ENCODE measurements at places on chromosomes 3 and 15. TPM values are rescaled to one million over a fixed set of nuclear protein-coding genes. Genes with fewer than 3 reads are reported as not detected.

Gene CLDN1
- polyA plus RNA-seq = 1.3 TPM

Gene ADCY5
- 8.4 TPM for polyA plus RNA-seq

Gene CEMIP
- 0.04 TPM for polyA plus RNA-seq

Gene TP63
- polyA plus RNA-seq = not detected

Gene SOX14
- polyA plus RNA-seq = not detected

Gene GXYLT2
- 0.16 TPM for polyA plus RNA-seq

Gene RETNLB
- not detected for polyA plus RNA-seq

Gene HDC
- 6.0 TPM for polyA plus RNA-seq

Gene BSN
- 2.0 TPM for polyA plus RNA-seq

Gene SCAANT1
- polyA plus RNA-seq = not detected

Gene C3orf20
- not detected for polyA plus RNA-seq

Gene GABRR3
- not detected for polyA plus RNA-seq

Gene SLC12A8
- 4.6 TPM for polyA plus RNA-seq

Gene AMIGO3
- 8.0 TPM for polyA plus RNA-seq

Gene TXNRD3
- 2.2 TPM for polyA plus RNA-seq

Gene MYZAP
- 0.16 TPM for polyA plus RNA-seq

Gene TGM4
- not detected for polyA plus RNA-seq

Gene TERC
- not detected for polyA plus RNA-seq

Gene UBL7
- polyA plus RNA-seq = 66.1 TPM

Gene CHRM5
- 0.10 TPM for polyA plus RNA-seq

Gene MYL3
- polyA plus RNA-seq = not detected

Gene TTC23
- polyA plus RNA-seq = 6.2 TPM
